ENCODE measurements at places on chromosomes 7 and 10.

DNA sequence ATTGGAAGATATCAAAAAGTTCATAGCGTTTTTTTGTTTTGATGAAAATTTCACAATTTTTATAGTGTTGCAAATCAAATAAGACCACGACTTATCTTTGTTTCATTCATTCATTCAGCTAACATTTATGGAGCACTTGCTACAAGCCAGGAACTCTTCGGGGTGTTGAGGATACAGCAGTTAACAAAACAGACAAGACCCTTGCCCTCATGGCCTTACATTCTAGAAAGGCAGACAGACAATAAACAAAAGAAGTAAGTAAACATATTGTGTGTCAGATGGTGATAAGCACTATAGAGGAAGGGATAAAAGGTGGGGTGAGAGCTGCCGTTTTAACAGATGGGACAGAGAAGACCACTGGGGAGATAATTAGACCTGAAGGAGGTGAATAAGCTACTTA is 41.6 kb upstream of the GSAP start:
- no peak for DNase-seq

GRCh38 chr10:133399123-133399601 is 5.2 kb downstream of the MTG1 start:
- no peak for DNase-seq

GRCh38 chr10:89504691-89505090 is 30.7 kb downstream of the SLC16A12 start:
- DNase-seq = no peak

DNA sequence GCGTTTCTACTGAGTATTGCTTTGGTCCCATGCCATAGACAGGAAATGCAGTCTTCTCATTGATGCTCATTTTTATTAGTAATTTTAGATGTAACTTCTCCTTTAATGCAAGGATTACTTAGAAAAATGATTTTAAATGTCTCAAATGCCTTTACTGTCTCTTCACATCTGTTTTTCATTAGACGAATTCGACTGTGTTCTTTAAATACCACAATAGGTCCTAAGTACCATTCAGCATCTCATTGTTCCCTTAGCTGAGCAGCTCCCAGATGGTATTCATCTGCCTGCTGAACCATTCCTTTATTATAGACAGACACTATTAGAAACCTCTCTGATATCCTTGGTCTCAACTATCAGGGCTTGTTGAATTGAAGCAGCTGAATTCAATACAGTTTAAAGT is 113.6 kb downstream of the LSMEM1 start:
- no peak for DNase-seq

- no peak for DNase-seq
These were observed 244.0 kb upstream of the KLF6 start for GRCh38 chr10:4028854-4029583.

GRCh38 chr7:113414401-113415035 is 296.2 kb upstream of the SMIM30 start:
- DNase-seq = no peak

DNA sequence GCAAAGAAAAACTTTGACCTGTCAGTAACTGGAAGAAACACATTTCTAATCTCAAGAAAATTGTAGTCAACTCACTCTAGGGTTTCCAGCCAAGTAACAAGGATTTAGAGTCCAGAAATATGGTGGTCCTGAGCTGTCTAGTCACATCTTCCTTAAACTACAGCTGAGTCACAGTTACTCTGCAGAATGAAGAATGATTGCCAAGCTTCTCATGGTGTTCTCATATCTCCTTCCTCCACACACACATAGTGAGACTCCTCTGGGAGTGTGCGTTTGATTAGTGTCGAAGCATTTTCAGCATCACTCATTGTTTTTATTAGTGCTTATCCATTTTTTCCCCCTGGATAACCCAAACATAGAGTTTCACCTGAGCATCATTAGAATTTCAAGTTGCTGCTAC is 93.1 kb upstream of the CXCL12 start:
- no peak for DNase-seq

DNA sequence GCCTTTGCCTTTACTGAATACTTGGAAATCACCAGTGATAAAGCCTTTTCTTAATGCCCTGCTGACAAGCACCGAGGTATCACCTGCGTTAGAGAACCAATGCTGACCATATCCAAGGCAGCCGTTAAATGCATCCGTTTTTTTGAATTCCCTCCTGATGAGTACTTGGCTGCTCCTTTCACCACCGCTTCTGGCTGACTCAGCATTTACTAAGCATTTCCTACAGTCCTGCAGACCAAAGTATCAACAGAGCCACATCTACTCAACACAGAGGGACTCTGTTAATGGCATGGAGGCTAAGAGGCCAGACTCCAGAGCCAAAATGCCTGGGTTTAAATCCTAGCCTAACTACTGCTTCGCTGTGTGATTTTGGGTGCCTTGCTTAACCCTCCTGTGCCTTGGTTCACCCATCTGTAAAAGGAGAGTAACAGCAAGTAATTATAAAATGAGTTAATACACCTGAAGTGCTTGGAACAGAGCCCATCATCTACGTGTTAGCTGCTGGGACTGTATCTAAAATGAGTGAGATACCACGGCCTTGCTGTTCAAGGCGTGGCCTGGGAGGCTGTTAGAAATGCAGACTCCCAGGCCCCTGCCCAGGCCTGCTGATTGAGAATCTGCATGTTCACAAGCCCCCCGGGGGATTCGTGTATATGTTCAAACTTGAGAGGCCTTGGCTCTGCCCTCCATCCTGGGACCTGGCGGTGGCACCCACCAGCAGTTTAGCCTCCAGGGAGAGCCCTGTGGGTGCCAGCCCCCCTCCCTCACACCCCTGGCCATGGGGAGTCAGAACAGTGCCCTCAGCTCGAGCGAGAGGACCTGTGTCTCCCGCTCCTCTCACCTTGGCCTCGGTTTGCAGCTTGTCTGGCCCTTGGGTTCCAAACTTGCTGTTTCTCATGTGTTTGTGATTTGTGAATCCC is 30.8 kb upstream of the EFCAB10 start:
- no peak for DNase-seq

- no peak for DNase-seq
These were observed 24.5 kb upstream of the ELAPOR2 start for GRCh38 chr7:87083865-87084519.

DNA sequence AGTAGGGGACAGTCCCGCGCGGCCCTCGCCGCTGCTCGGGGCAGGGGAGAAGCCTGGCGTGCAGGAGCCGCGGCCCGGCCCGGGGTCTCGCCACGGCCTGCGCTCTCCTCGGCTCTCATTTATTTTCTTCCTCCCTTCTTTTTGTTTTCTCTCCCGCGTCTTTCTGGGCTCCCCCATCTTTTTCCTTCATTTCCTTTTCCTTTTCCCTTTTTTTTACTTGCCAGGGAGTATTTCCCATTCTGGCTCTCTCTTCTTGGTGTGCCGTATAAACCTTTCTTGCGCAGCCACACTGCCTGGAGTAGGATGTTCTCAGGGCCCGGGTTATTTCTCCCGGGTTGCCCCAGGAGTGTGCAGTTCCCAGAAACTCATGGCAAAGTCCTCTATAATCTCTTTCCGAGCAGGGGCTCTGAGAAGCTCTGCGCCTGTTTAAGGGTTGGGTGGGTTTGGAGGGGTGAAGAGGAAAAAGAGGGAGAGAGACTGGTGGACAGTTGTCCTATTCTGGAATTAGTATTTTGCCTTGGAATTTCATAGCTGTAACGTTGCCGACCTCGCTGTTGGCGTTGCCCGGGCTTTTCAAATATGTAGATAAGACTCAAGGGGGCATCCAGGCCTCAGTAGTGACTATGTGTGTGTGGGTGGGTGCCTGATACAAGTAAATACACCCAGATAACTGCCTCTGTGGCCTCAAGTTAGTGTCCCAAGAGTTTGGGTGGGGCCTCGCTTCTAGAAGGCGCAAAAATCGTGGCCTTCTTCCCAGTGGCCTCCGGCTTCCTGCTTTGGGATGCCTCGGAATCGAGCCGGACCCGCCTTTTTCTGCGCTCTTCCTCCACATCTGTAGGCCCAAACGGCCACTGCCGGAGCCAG is 4.3 kb upstream of the ZNF503 start:
- DNase-seq = no peak

DNA sequence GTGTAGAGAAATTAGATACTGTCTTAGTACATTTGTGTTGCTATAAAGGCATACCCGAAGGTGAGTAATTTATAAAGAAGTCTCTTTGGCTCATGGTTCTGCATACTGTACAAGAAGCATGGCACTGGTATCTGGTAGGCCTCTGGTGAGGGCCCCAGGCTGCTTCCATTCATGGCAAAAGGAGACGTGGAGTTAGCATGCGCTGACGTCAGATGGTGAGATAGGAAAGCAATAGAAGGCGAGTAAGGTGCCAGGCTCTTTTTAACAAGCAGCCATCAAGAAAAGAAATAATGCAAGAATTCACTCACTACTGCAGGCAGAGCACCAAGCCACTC is 38.1 kb downstream of the AKR1C8 start:
- no peak for DNase-seq

DNA sequence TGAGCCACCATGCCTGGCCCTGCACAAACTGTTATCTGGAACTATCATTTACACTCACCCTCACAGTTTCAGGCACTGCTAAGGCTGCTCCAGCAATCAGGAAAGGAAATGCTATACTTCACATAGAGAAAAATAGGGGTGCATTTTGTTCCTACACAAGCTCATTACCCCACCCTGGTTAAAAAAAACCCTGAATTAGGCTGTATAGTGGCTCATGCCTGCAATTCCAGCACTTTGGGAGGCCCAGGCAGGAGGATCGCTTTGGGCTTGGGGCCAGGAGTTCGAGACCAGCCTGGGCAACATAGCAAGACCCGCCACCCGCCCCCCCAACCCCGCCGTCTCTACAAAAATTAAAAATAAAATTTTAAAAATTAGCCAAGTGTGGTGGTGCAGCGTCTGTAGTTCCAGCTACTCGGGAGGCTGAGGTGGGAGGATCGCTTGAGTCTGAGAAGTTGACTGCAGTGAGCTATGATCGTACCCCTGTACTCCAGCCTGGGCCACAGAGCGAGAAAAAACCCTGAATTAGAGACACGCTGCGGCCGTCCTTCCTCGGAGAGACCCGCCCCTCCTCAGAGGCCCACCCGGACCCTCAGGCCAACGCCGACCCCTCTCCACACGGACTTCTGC is 539 bp downstream of the PTCD1 start:
- no peak for DNase-seq

DNA sequence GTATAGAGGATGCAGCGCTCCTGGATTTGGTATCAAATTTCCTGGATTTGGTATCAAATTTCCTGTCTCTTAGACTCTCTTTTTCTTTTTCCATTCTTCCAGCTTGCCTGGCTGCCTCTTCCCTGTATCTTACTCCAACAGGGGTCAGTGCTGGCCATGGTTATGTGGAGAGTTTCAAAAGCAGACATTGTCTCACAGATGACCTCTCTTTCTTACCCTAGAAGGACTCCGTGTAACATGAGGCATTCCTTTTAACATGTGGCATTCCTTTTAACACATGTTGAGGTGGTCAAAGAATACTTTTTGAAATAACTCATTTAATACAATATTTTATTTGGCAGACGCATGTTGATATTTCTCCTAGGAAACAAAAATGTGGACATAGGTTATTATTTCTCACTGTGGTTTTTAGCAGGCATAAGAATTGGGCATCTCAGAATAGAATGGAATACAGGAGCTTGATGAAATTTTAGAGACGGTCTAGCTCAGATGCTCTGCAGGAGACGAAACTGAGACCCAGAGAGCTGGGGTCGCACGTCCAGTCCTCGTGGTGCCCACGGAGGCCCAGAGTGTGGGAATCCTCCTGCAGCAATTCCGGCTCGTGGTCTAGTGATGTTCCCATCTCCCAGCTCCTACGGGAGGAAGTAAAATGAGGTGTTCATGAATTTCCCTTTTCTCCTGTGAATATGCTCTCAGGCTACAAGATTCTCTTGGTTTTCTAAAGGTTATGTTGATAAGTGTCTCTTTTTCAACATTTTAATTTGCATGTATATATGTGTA is 59.6 kb upstream of the PITRM1 start:
- no peak for DNase-seq

DNA sequence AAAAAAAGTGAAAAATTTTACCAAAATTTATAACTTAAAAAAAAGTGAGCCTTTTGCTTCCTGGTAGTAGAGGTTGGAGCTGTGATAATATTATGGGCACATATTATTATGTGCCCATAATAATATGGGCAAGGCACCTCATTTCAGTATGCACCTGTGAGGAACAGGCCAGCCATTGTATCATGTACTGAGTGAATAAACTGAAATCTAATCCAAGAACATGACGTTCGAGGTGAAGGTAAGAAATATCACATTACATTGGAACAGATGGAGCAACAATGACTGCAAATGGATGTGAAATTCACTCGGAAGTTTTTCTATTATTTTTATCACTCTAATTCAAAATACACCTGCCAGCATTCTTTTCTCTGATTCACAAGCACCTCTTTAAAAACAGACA is 216.0 kb downstream of the KLF6 start:
- DNase-seq = no peak

GRCh38 chr10:69742356-69742695 is 59.4 kb upstream of the COL13A1 start:
- no peak for DNase-seq

GRCh38 chr7:18550574-18550973 is 55.0 kb downstream of the HDAC9 start:
- DNase-seq = no peak

DNA sequence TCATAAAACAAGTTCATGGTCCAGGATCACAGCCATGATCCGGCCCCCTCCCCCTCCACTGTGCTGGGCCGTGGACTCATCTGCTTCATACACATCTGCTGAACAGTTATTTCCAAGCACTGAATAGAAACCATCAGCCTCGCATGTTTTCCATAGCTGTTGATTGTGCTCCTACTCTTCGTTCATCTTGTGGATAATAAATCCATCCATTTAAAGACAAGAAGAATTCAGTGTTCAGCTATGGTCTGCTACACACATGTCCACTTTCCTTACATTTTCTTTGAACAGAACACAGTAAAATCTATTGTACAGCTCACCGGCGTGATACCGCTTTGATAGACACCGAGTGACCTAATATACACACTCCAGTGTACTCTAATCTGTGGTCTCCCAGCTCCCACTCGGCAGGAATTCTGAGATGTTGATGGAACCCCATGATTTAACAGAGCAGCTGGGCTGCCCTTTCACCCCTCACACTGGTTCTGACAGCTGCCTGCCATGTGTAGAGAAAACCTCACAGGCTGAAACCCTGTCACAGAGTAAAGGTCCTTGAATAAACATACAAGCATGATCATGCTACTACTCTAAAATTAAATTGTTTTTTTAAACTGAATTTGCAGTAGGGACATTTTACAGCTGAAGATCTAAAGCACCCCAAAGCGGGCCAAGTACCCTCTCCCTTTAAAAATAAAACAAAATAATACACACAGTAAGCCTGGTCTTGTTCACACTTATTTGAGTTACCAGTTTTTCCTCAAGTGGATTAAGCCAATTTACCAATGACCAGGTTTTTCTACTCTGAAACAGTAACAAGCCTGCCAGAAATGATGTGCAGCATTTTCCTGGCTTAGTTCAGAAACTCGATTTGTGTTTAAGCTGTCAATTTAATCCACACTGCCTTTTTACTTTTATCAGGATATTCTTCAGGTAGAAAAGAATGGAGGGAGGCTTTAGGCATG is 95.1 kb upstream of the FZD1 start:
- no peak for DNase-seq

- no peak for DNase-seq
These were observed 6.7 kb downstream of the SKAP2 start for GRCh38 chr7:26857506-26858240.

GRCh38 chr10:78305311-78305710 is 271.6 kb downstream of the RPS24 start:
- no peak for DNase-seq

GRCh38 chr7:117480978-117481377 is 1.2 kb downstream of the CFTR start:
- no peak for DNase-seq

GRCh38 chr10:18737236-18737635 is 78.0 kb downstream of the ARL5B start:
- DNase-seq = no peak
